ENCODE measurements at places on chromosomes 3 and 15.

DNA sequence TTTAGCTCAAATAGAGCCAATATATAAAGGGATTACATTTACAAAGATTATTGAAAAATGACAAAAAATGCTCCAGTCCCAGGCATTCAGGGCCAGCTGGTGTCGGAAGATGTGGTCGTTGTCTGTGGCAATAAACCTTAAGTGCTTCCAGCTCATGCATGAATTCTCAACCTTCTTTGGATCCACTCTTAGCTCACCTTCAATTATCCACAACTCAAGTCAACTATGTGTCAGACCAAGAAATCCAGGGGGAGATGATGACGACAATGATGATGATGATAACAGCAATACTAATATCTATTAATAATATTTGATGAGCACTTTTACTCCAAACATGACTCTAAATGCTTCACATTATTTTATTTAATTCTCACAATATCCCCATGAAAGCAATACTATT, 53.6 kb upstream of the PXYLP1 start:
- no peak for DNase-seq

- DNase-seq: no peak
Observed at GRCh38 chr15:55007561-55007960, 189.2 kb downstream of the RSL24D1 start.

- no peak for DNase-seq
Observed at GRCh38 chr15:34473840-34474239, 36.2 kb upstream of the GOLGA8A start.

- no peak for DNase-seq
Observed at GRCh38 chr3:71951842-71952241, 166.9 kb upstream of the PROK2 start.

Measured in IMR-90 (cell line).